ENCODE measurements at places on chromosomes 5 and 9. TPM values are rescaled to one million over a fixed set of nuclear protein-coding genes. Genes with fewer than 3 reads are reported as not detected.
A peak's percentile ranks its signal among the peaks of the same experiment; 100 is the strongest.

Gene HAND1
- not detected for total RNA-seq

Gene NUTM2F
- not detected for total RNA-seq

- H3K27ac ChIP-seq = no peak overlapping the region
- H3K4me3 ChIP-seq = no peak overlapping the region
- H3K36me3 ChIP-seq = no peaks in the 10 kb centered on the region
- H3K27me3 ChIP-seq = no peaks in the 10 kb centered on the region
- no peak for DNase-seq
Observed at GRCh38 chr9:86185872-86186271, 73.6 kb downstream of the C9orf153 start.

DNA sequence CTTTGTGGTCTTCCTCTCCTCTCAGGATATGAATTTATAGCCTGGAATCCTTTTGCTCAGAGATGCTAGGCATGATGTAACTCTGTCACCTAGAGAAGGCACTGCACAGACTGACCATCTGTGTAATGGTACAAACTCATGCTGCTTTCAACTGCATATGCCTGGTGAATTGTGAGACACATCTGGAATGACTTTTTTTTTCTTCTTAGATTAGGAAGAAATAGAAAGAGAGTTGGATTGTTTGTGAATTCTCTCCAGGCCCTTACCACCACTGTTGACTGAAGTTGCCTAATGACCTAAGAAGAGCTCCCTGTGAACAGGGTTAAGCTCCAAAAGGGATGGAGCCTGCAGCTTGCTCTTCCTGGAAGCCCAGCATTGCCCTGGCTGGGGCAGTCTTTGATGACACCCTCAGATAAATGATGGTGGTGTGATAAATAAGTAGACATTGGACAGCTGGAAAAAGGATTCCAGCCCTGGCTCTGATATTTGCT lies 47.8 kb upstream of the TRIM32 start:
- no peak for DNase-seq
- peak overlapping the region; percentile 24 for H3K27ac ChIP-seq
- no peaks in the 10 kb centered on the region for H3K27me3 ChIP-seq
- H3K36me3 ChIP-seq = no peaks in the 10 kb centered on the region

DNA sequence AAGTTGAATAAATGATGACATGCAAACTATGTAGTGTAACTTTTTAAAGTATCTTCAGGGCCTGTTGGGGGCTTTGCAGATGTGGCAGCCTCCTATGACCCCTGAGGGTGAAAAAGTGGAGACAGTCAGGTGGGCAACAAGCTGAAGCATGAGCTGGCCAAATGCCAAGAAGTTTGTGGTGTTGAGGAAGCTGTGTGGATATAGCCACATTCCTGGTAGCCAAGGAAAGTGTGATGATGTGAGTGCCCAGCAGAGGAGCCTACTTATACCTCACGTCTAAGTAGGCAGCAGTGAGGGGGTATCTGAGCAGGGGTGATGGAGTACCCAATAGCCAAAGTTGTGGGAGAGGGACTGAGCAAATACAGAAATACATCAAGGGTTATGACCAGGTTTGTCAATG lies 621.2 kb upstream of the CDH6 start:
- no peaks in the 10 kb centered on the region for H3K36me3 ChIP-seq
- no peaks in the 10 kb centered on the region for H3K4me1 ChIP-seq
- H3K27ac ChIP-seq = no peak overlapping the region

- H3K27me3 ChIP-seq = no peaks in the 10 kb centered on the region
- H3K4me3 ChIP-seq = no peak overlapping the region
- no peaks in the 10 kb centered on the region for H3K36me3 ChIP-seq
- no peak overlapping the region for H3K27ac ChIP-seq
- DNase-seq = no peak
Observed at GRCh38 chr5:10699281-10699874, 61.7 kb downstream of the DAP start.
